NCI-H187 (cell line): ENCODE measurements at places on chromosomes 11 and 22.

GRCh38 chr11:103987629-103988594, 48.5 kb upstream of the DDI1 start:
- no peak for DNase-seq

- no peak for DNase-seq
Measured at GRCh38 chr11:2997406-2997805, 5.3 kb upstream of the NAP1L4 start.

DNA sequence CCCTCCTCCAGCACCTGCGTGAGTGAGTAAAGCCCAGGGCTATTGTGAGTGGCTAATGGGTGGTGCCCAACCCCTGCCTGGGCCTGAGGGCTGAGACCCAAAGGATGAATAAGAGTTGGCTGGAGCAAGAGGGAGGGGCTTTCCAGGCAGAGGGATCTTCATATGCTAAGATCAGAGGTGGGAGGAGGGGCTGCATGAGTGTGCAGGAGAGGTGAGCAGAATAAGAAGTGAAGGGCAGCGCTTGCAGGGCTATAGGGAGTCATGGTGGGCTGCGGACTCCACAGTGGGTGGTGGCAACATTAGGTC, 3.9 kb downstream of the EMID1 start:
- DNase-seq, result no peak

- DNase-seq, result no peak
Measured at GRCh38 chr22:25008666-25009065, 56.1 kb downstream of the KIAA1671 start.

DNA sequence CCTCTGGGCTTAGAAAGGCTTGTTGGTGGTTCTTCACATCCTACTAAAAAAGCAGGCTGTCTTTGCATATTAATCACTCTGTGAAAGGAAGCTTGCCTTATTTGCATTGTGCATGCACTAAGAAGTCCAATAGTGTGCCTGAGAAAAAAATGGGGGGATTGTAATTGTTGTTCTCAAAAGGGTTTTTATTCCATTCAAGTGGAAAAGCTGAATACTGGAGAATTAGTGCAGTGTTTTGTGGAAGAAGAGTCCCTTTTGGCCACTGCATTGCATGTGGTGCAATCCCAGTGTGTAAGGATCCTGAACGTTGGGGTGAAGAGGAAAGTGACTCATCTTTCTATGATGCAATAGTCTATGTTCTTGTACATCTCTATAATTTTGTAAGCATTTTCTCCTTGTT, 16.5 kb downstream of the NCAM1 start:
- DNase-seq, result no peak

DNA sequence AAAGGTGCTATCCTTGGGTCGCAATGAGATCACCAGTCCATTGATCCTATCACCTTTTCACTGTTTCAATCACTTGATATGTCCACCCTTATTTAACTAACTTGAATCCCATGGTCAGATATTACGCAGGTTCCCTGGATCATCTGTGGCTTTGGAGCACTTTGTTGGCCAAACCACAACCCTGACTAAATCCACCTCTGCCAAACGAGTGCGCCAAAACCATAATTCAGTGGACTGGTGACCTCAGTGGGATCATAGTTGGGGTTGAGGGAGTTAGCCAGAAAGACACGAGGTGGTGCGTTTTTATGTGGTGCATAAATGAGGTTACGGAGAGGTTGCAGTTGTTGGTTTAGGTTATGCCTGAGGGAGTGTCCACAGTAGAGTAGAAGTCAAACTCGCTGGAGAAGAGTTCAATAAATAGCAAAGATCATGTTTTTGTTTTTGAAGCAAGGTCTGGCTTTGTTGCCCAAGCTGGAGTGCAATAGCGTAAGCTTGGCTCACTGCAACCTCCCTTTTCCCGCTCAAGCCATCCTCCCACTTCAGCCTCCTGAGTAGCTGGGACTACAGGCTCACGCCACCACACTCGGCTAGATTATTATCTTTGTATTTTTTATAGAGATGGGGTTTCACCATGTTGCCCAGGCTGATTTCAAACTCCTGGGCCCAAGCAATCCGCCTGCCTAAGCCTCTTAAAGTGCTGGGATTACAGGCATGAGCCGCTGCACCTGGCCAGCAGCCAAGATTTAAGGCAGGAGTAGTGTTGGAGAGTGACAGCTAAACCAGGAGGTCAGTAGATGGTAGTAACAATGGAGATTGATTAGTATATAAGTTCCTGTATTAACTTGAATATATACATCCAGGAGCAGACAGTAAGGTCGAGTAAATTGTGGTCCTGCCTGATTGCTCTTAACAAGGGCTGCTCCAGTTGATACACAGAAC, 4.5 kb downstream of the FOXR1 start:
- no peak for DNase-seq

DNA sequence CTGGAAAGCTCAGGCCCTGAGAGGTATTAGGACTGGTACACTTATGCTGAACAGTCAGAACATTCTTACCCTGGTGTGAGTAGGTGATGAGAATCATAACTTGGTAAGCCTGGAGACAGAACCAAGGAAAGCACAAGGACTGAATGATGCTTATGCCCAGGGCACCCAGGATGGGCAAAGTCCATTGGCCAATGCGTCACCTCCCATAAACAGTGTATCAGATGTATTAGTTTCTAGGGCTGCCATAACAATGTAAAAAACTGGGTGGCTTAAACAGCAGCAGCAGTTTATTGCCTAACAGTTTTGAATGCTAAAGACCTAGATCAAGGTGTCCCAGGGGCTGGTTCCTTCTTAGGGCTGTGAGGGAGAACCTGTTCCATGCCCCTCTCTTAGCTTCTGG, 107.0 kb downstream of the FAR1 start:
- DNase-seq, result no peak

DNA sequence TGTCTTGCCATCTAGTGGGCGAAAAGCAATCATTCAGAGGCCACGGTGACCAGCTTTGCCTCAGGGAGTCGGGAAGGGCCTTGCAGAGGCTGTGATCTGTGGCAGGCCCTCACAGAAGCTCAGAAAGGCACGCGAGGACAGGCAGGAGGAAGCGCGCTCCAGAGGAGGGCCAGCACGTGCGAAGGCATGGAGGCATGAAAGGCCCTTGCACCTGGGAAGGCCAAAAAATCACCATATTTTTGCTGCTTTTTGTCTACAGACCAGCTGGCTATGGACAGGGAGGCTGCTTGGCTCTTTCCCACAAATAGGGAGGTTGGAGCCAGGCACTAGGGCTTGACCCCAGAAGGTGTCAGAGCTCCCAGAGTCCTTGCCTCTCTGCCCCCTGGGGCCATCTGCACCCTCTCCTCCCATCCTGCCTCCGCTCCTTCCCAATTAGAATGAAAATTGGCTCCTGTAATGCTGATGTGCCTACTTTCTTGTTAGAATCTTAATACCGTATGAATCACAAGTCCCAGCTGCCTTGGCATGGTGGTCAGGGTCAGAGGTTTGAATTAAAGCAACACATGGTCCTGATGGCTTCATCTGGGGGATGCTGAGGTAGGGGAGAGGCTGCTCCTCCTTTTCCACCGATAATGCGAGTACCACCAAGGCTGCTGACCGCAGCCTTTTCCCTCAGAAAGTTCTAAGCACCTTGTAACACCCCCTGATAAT, 69.1 kb downstream of the FEZ1 start:
- DNase-seq, result no peak

DNA sequence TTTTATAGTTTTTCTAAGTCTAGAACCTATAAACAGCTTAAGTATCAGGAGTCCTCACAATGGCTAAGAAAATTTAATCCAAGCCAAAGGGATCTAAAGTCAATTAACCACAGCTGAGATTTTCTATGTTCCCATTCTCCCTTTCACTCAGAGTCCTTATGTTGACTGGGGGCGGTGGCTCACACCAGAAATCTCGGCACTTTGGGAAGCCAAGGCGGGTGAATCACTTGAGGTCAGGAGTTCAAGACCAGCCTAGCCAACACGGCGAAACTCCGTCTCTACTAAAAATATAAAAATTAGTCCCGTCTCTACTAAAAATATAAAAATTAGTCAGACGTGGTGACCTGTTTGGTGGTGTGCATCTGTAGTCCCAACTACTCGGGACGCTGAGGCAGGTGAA, 6.9 kb downstream of the RDX start:
- no peak for DNase-seq

DNA sequence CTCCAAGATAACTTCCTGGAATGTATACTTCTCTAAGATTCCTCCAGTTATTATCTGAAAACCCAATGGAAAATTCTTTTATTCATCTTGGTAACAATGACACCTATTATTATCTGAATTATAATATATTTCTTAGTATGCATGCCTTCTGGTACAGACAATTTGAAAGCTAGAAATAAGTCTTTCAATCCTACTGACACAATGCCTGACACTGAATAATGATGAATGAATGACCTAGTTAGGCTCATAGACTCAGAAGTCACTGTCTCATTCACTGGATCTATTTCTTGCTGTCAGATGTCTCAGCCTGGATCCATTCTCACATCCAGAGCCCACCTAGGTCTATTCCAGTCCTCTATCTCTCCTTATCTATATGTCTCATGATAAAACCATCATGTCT, 1126.7 kb upstream of the CCDC90B start:
- DNase-seq, result no peak

DNA sequence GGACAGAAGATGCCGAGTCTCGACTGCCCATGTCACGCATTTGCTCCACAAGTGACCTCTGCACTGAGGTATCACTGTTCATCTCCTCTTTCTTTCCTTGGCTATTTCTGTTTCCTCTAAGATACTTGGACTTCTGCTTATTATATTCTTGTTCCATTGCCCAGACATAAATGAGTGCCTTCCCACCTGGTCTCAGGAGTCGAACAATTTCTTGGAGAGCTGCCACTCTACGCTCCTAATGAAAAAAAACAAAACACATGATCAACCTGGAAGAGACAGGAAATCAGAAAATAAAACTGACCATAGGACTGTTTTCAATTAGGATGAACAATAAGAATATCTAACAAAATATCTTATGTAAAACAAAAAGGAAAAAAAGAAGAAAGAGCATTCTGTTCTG, 47.4 kb upstream of the CWF19L2 start:
- no peak for DNase-seq

DNA sequence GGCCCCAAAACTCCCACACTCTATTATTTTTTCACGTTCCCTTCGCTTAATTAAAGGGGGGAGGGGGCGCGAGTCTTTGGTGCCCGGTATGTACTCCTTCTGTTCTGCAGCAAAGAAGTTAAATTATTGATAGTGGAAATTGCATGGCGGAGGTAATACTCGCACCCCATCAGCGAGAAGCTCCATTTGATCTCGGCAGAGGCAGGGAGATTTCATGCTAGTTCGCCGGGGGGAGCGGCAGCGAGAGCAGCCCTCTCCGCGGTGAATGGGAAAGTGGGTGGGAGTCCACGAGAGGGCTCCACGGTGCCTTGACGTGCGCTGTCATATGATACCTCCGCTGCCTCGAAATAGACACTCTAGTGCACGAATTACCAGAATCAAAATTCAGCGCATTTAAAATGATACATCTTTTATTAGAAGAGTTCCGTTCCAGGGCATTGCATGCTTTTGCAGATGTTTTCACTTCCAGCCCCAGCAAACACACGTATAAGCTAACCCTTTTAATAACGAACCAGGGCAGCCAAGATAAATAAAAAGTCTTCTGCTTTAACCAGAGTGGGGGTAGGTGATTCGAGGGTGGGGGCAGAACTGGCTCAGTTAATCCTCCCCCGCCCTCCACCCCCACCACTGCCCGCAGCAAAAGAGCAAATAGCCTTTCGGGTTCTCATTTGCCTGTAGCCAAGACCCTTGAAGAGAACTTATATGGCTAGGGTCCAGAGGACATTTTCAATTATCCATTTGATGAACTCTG, 1.3 kb upstream of the BDNF start:
- DNase-seq, result no peak

DNA sequence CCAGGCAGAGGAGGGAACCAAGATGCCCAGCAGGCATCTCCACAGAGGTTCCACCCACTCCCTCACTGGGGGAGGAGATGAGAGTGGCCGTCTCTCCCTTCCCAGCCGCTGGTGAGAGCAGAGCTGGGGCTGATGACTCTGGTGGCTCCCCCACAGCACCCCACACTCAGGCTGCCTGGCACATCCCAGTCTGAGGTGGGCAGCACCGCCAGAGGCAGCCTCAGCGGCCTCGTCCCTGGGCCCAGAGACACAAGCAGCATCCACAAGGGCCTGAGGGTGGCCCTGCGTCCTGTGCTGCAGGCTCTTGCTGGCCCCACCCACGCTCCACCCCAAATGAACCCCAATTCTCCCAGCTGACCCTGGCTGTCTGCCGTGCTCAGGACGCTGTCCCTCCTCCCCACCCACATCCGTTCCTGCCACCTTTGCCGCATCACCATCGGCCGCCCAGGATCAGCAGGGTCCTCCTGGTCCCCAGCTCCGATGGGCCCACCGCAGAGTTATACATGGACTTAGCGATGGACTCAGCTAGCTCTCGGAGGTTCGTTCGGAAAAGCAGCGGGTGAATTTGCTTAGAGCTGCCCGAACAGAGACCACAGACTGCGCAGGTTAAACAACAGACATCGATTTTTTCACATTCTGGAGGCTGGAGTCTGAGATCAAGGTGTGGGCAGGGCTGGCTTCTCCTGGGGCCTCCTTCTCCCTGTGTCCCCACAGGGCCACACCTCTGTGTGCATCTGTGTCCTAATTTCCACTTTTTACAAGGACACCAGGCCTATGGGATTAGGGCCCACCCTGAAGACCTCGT, 20.2 kb upstream of the CTSD start:
- DNase-seq, result no peak

DNA sequence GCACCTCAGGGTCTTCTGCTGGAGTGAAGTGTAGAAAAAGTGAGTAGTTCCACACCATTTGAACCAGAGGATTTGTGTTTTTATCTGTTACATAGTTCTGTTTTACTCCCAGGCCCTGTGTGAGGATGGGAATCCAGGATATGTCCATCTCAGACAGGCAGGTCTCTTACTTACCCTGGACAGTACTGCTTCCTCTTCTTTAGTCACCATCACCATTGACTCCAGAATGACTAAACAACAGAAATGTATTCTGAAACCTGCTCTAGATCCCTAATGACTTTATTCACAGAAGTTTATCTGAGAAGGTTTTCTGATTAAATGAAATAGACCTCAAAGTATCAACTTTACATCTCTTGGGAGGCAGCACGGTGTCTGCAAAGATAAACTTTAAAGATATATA, 33.6 kb downstream of the CYP2R1 start:
- DNase-seq, result no peak

DNA sequence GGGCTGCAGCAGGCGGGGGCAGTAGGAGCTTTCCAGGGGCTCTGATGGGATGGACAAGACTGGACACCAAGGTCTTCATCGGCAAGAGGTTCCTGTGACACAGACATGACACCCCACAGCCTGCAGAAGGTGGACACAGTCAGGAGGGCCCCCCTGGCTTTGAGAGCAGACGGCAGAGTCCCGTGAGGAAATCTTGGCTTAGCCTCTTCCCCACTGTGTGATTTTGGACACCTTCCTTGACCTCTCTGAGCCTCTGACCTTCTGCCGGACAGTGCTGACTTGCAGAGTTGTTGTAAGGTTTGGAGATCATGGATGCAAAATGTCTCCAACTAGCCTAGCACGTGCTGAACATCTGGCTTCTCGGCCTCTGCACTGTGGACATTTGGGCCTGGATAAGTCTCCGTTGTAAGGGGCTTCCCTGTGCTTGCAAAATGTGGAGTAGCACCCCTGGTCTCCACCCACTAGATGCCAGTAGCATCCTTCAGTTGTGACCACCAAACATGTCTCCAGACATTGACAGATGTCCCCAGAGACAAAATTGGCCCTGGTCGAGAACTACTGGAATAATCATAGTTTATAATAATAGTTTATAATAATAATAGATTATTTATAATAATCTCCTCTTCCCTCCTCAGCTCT, 54.6 kb downstream of the MCM5 start:
- DNase-seq, result no peak
